ENCODE measurements at places on chromosomes 6 and 20.

- DNase-seq: no peak
Measured at GRCh38 chr6:102485480-102485879, 1092.0 kb downstream of the GRIK2 start.

DNA sequence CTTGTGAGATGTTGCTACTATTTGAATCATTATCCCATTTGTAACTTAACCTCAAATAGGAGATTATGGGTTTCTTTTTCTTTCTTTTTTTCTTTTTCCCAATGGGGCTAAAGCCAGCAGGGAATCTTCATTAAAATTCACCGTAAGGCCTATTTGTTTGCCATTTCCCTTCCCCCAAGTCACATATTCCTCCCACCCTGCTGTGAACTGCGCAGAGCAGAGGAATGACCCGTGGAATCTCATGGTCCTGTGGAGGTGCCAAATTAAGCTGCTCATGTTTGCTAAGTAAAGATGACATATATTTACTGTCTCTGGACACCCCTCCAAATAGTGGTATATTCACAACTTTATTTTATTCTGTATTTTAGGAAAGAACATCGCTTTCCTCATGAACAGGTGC is 699.3 kb downstream of the RNF144B start:
- no peak for DNase-seq

GRCh38 chr6:40529919-40530318 is 57.2 kb downstream of the LRFN2 start:
- no peak for DNase-seq

DNA sequence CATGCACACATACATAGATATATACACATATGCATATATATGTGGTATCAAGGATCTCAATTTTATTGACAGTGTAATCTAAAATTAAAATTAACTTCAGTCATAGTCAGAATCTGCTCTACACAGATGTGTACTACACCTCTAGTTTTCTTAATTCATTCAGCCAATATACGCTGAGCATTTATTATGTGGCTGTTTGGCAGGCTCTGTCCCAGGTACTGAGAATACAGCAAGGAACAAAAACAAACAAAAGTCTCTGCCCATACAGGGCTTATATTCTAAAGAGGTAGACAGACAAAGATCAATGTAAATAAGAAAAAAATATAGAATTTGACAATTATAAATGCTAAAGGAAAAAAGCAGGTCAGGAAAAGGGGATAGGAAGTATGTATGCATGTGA is 7.8 kb upstream of the RGS17 start:
- no peak for DNase-seq

GRCh38 chr6:75874224-75874623 is 125.2 kb downstream of the MYO6 start:
- DNase-seq: no peak

GRCh38 chr20:44970243-44970757 is 4.0 kb downstream of the STK4 start:
- DNase-seq: no peak

GRCh38 chr6:112160745-112161144 is 73.4 kb downstream of the FAM229B start:
- no peak for DNase-seq

Measured in NB4 (cell line).